ENCODE measurements at places on chromosomes 3 and 15.

DNA sequence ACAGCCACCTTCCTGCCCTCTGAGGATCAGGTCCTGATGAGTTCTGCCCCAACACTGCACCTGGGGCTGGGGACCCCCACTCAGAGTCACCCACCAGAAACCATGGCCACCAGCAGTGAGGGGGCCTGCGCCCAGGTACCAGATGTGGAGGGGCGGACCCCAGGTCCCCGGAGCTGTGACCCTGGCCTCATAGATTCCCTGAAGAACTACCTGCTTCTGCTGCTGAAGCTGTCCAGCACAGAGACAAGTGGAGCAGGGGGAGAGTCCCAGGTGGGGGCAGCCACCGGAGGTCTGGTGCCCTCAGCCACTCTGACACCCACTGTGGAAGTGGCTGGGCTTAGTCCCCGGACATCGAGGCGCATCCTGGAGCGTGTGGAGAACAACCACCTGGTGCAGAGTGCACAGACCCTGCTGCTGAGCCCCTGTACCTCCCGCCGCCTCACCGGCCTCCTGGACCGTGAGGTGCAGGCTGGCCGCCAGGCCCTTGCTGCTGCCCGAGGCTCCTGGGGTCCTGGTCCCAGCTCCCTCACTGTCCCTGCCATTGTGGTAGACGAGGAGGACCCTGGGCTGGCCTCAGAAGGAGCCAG, 27.0 kb upstream of the SLC28A1 start:
- DNase-seq = no peak

GRCh38 chr3:119826711-119827608, 45.1 kb downstream of the NR1I2 start:
- DNase-seq = no peak

GRCh38 chr3:151856118-151856517, 17.3 kb upstream of the SUCNR1 start:
- no peak for DNase-seq

GRCh38 chr3:117411971-117412370, 702.4 kb downstream of the TUSC7 start:
- no peak for DNase-seq

DNA sequence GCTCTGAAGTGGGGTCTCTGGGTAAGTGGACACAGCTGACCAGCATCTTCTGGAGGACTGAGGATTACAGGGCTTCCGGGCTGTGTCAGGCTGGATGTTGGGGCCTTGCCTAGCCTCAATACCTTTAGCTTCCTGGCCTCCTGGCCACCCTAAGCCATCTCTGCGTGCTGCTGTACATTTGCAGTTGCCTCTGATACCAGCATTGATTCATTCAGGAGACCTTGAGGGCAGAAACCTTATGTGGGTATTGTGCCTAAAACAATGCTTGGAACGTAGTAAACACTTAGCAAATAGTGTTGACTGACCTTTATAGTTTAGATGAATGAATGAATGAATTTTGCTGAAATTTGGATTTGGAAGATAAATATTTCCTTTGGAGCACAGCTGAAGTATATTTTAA, 97.0 kb downstream of the FLNB start:
- DNase-seq = no peak

- no peak for DNase-seq
Measured at GRCh38 chr3:41148478-41148877, 50.8 kb upstream of the CTNNB1 start.

GRCh38 chr3:62028236-62028635, 345.1 kb downstream of the FEZF2 start:
- DNase-seq = no peak

- no peak for DNase-seq
Measured at GRCh38 chr15:83312071-83312470, 27.6 kb upstream of the BNC1 start.

- no peak for DNase-seq
Measured at GRCh38 chr15:52924630-52925029, 134.5 kb upstream of the ONECUT1 start.

DNA sequence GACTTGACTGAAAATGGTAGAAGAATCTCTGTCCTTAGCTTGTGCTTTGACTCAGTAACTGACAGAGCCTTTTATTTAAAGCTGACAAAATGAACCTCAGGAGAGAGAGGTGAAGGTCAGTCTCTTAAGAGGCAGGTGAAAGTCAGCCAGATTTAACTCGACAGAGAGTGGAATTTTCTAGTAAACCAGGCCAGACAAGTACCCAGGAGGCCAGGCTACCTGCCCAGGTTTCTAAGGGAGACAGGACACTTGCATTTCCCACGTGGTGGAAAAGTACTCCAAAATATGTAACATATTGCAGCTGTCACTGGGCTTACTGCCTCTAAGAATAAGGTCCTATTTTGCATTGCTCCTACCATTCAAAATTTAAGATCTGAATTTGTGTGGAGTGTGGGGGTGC, 167.9 kb downstream of the FMN1 start:
- DNase-seq = no peak

GRCh38 chr3:185758912-185759311, 65.9 kb downstream of the IGF2BP2 start:
- no peak for DNase-seq

- no peak for DNase-seq
Measured at GRCh38 chr3:65890328-65890727, 148.4 kb downstream of the MAGI1 start.

GRCh38 chr3:43913036-43913948, 222.6 kb downstream of the ABHD5 start:
- DNase-seq = no peak

GRCh38 chr15:58229297-58229768, 91.2 kb downstream of the AQP9 start:
- DNase-seq = no peak

DNA sequence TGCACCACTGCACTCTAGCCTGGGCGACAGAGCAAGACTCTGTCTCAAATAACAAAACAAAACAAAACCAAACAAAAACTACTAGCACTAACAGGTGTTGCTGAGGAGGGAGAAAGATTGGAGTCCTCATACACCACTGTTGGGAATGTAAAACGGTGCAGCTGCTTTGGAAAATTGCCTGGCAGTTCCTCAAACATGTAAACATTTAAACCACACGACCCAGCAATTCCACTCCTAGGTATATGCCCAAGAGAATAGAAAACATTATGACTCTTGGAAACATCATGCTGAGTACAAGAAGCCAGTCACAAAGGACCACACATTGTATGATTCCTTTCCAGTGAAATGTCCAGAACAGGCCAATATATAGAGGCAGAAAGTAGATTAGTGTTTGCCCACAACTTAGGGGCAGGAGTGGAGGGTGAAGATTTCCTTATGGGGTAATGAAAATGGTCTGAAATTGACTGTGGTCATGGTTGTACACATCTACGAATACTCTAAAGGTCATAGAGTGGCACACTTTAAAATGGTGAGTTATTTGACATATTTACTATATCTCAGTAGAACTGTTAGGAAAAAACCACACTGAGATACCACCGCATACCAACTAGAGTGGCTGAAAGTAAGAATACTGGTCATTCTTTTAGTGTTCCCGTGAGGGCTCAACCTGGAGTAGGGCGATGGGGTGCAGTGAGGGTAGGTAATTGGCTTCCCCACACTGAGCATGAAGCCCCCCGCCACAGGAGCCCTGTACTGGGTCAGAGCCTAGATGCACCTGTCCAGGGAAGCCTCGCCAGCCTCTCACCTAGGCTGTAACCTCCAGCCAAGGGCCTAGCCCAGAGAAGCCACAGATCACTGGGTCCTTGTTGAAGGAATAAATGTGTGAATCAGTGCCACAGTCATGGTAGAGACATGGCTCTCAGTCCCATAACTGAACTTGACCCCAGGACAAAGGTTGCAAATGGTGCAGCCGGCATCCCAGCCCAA, 131.1 kb downstream of the NUP210 start:
- DNase-seq = no peak

DNA sequence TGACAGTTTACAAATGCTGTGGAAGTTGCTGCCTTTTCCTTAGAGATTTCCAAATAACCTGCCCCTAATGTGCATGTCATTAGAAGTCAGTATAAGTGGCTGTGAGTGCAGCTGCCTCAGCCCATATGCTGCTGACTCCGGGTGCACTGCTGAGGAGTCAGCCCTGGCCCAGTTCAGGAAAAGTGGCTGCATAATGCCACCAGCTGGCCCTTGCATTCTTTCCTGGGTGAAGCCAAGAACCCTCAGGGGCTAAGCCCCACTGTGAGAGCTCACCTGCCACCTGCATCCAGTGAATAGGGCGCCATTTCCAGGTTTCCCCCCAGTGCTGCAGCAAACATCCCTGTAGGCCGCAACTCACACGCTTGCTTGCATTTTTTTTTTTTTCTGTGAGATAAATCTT, 139.9 kb downstream of the TJP1 start:
- DNase-seq = no peak

GRCh38 chr3:29746163-29746760, 465.4 kb downstream of the RBMS3 start:
- DNase-seq = no peak

GRCh38 chr15:77228828-77229227, 157.9 kb upstream of the TSPAN3 start:
- DNase-seq = no peak

DNA sequence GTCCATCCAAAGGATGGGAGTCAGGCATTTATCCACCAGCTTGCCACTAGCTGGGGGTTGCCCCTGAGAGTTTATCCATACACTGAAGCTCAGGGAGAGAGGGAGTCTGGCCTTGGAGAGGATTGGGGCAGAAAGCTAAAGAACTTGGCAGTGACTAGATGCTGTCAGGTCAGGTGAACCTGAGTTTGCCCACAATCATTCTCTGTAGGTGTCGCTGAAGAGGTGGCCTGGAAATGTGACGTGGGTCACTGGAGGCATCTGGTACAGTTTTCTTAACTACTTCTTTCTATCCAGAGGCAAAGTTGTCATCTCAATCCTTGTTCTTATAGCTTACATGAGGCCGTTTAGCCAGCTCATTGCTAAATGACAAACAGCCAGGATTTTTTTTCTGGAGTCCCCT, 298.0 kb upstream of the CTNNB1 start:
- no peak for DNase-seq

- DNase-seq = no peak
Measured at GRCh38 chr3:169430707-169431404, 232.7 kb downstream of the MECOM start.

GRCh38 chr15:39397883-39398282, 183.0 kb upstream of the THBS1 start:
- no peak for DNase-seq

All from activated CD8-positive, alpha-beta memory T cell treated with anti-CD3 and anti-CD28 coated beads for 4 hours (primary cell).